ENCODE measurements at places on chromosomes 5 and 9.

- H3K27me3 ChIP-seq, result no peaks in the 10 kb centered on the region
- no peak overlapping the region for H3K4me3 ChIP-seq
- H3K36me3 ChIP-seq, result peaks cover 4% of the 10 kb centered on the region
- peak; percentile 50 for DNase-seq
- peak overlapping the region; percentile 73 for H3K27ac ChIP-seq
These were observed 721 bp upstream of the MAML1 start for GRCh38 chr5:179731791-179732411.

- no peaks in the 10 kb centered on the region for H3K4me1 ChIP-seq
- peak overlapping the region; percentile 14 for H3K27ac ChIP-seq
- H3K36me3 ChIP-seq, result no peaks in the 10 kb centered on the region
- no peak overlapping the region for H3K4me3 ChIP-seq
- H3K27me3 ChIP-seq, result no peaks in the 10 kb centered on the region
These were observed 16.0 kb downstream of the ZNF462 start for GRCh38 chr9:106878934-106879333.

DNA sequence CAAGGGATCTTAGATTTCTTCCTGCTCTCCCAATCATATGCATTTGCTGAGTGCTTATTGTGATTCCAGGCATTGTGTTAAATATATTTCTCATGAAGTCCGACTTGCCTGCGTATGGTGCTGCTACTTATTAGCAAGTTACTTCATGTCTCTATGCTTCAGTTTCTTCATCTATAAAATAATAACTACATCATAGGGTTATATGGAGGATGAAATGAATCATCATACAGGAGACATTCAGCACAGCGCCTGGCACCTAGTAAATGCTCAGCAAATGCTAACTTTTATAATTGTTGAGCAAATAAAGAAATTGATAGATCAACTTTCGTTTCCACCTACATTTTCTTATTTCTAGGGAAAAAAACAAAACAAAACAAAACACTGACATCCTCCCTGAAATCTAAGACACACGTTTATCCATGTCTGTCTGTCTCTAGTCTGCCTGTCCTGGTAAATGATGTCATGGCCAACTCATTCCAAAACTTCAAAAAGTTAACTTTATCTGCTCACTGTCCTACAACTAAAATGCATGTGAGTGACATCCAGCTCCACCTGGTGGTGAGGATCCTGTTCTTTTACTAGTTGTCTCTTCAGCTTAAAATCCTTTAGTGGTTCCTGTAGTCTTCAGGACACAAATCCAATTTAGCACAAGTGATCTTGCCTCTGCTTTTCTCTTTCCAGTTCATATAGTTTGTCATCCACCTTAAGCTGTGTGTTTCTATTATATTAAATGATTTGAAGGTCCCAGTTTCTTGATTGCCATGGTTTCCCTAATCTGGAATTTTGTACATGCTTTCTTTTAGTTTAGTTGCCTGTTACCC lies 27.7 kb downstream of the PPP3R2 start:
- DNase-seq, result no peak
- no peaks in the 10 kb centered on the region for H3K4me1 ChIP-seq
- H3K27ac ChIP-seq, result no peak overlapping the region
- no peak overlapping the region for H3K4me3 ChIP-seq
- H3K36me3 ChIP-seq, result no peaks in the 10 kb centered on the region

GRCh38 chr5:98954392-98955028 lies 25.7 kb upstream of the CHD1 start:
- no peak overlapping the region for H3K27ac ChIP-seq
- no peaks in the 10 kb centered on the region for H3K27me3 ChIP-seq
- DNase-seq, result no peak
- no peaks in the 10 kb centered on the region for H3K36me3 ChIP-seq
- H3K4me3 ChIP-seq, result no peak overlapping the region

GRCh38 chr9:22041775-22042174 lies 32.7 kb upstream of the CDKN2B start:
- no peak overlapping the region for H3K27ac ChIP-seq
- no peaks in the 10 kb centered on the region for H3K36me3 ChIP-seq
- H3K27me3 ChIP-seq, result no peaks in the 10 kb centered on the region
- no peak overlapping the region for H3K4me3 ChIP-seq

DNA sequence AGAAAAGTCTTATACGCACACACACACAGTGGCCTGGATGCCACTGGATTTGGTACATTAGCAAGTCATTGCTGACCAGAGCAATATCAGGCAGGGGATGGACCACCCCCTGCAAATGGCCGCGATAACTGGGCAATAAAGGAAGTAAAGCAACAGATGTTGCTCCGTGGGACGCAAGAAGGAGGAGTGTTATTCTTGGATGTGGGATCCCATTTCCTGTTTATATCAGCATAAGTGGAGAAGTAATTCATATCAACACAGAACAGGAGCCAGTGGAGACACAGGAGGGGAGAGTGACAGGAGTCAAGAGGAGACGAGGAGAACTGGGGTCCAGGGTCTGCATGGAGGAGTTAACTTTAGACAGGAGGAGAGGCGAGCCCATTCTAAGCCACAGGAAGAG lies 18.4 kb downstream of the RUFY1 start:
- H3K36me3 ChIP-seq, result peaks cover 24% of the 10 kb centered on the region
- DNase-seq, result peak; percentile 8
- H3K27ac ChIP-seq, result no peak overlapping the region
- no peaks in the 10 kb centered on the region for H3K4me1 ChIP-seq

DNA sequence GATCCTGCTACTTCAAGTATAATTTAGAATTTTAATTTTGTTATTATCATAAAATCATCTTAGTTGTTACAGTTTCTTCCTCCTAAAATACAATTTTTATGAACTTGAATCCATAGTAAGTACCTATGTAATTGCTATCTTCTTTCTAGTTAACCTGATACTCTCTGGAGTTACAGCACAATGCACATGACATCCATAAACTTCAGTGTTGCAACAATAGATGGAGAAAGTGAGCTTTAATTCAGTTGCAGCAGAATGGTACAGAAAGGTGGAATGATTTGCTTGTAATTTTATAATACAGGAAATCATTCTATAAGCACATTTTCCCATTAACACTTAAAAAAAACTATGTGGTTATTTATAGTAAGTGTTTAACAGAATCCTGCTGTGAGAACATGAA lies 372.0 kb downstream of the CDH9 start:
- DNase-seq, result no peak
- no peaks in the 10 kb centered on the region for H3K27me3 ChIP-seq
- no peaks in the 10 kb centered on the region for H3K36me3 ChIP-seq
- H3K4me3 ChIP-seq, result no peak overlapping the region
- no peaks in the 10 kb centered on the region for H3K4me1 ChIP-seq
- no peak overlapping the region for H3K27ac ChIP-seq

DNA sequence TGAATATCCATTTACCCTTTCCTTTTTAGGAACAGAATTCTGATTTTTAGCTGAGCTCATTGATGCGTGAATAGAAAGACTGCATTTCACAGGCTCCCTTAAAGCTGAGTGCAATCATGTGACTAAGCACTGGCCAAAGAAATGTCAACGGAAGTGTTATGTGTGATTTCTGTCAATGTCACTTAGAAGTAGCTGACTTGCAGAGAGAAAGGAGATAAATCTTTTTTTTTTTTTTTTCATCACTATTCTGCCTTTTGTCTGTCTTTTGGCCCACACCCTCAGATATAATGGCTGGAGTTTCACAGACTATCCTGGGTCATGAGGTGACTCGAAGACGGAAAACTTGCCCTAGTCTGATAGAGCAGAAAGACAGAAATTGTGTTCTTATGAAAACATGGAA lies 39.3 kb upstream of the SLC27A6 start:
- no peak for DNase-seq
- H3K4me1 ChIP-seq, result no peaks in the 10 kb centered on the region
- no peaks in the 10 kb centered on the region for H3K27me3 ChIP-seq
- no peak overlapping the region for H3K27ac ChIP-seq
- no peaks in the 10 kb centered on the region for H3K36me3 ChIP-seq
- no peak overlapping the region for H3K4me3 ChIP-seq

GRCh38 chr5:42760426-42760825 lies 3.8 kb downstream of the CCDC152 start:
- H3K36me3 ChIP-seq, result no peaks in the 10 kb centered on the region
- H3K27ac ChIP-seq, result no peak overlapping the region
- no peak for DNase-seq
- H3K27me3 ChIP-seq, result no peaks in the 10 kb centered on the region
- no peak overlapping the region for H3K4me3 ChIP-seq

- no peak for DNase-seq
- H3K27me3 ChIP-seq, result no peaks in the 10 kb centered on the region
- no peaks in the 10 kb centered on the region for H3K4me1 ChIP-seq
- no peak overlapping the region for H3K27ac ChIP-seq
- H3K4me3 ChIP-seq, result no peak overlapping the region
- H3K36me3 ChIP-seq, result no peaks in the 10 kb centered on the region
These were observed 159.5 kb upstream of the CHD1 start for GRCh38 chr5:99088309-99088708.

DNA sequence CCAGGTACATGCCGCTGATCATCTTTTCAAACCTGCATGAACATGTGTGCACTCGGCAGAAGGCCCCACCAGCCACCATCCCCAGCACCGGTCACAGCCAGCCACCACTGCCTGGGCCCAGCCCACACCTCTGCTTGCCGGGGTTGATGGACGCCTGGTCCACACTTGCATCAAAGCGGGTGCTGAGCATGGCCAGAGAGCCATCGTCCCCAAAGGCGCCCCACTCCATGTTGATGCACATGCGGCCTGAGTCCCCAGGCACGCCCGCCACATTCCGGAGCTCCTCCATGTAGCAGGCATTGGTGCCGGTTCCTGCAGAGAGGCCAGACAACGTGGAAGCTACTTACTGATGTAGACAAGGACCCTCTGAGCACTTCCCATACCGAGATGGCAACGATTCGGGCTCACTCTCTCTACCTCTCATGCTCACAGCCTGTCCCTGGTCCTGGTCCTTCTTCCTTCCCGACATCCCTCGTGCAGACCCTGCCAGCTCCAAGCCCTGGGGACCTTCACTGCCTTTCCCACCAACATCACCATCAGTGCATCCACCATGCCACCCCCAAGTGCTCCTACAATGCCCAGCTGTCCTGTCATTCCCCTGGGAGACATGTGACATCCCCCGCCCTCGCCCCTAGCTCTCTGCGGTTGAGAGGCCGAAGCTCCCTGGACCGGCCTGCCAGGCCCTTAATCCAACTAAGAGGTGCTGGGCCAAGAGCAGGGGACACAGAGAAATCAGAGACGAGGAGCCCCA lies 17.2 kb downstream of the HK3 start:
- no peak overlapping the region for H3K27ac ChIP-seq
- no peaks in the 10 kb centered on the region for H3K36me3 ChIP-seq
- no peak overlapping the region for H3K4me3 ChIP-seq
- no peak for DNase-seq
- no peaks in the 10 kb centered on the region for H3K4me1 ChIP-seq
- H3K27me3 ChIP-seq, result no peaks in the 10 kb centered on the region

DNA sequence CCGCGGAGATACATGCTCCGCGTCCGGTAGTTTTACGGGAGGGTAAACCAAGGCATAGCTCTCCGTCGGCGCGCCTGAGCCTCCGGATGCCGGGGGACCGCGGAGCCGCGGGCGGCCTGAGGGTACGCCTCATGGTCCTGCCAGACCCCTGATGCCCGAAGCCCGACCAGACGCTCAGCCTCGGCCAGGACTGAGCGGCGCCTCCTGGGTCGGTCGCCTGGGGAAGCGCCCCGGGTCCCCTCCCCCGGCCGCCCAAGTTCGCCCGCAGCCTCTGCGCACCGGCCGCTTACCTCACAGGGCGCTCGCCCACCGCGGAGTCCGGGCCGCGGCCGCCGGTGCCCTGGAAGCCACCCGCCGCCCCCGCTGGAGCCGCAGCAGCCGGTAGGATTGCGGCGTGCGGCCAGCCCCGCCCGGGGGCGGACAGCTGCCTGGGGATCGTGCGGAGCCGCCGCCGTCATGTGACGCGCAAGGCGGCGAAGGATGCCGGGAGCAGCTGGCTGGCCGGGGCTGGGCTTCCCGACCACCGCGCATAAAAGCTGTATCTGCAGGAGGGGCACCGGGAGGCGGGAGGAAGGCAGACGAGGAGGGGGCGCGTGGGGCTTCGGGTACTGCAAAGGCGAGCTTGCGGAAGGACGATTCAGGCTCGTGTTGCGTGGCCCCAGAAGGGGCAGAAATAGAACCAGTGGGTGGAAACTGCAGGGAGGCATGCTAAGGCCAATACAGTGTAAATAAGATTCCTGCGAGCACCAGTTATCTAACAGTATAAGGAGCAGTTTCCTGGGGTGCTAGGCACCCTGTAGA lies at the start of gene FBXO10:
TSS of gene FBXO10 (minus strand) at position 460 of the 801 bp plus-strand sequence. CDS start 34,612 bp downstream, outside the sequence.
- DNase-seq, result peak; percentile 68
- H3K4me1 ChIP-seq, result no peaks in the 10 kb centered on the region
- H3K4me3 ChIP-seq, result peak within 1 kb of the TSS; percentile 76
- H3K27me3 ChIP-seq, result no peaks in the 10 kb centered on the region
- H3K27ac ChIP-seq, result peak within 1 kb of the TSS; percentile 71

GRCh38 chr5:5050801-5051200 lies 89.3 kb upstream of the ADAMTS16 start:
- no peak for DNase-seq
- H3K27me3 ChIP-seq, result no peaks in the 10 kb centered on the region
- H3K4me3 ChIP-seq, result no peak overlapping the region
- no peak overlapping the region for H3K27ac ChIP-seq
- H3K36me3 ChIP-seq, result no peaks in the 10 kb centered on the region

DNA sequence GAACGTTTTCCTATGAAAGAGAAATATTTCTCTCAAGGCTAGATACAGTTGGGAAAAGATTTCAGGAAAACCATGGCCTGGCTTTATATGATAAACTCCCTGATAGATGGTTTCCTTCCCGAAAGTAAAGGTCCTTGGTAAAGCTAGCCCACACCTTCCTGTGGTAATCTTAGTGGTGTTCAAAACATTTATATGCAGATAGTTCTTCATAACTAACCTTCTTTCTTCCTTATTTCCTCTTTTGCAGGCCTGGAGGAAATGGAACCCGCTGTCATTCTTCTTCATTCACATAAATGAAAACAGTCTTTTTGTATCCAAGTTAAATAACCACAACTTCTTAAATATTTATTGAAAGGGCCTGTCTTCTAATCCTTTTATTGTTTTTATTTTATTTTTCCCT lies 474.0 kb upstream of the ACTBL2 start:
- no peaks in the 10 kb centered on the region for H3K4me1 ChIP-seq
- H3K27me3 ChIP-seq, result no peaks in the 10 kb centered on the region
- no peak overlapping the region for H3K4me3 ChIP-seq
- H3K36me3 ChIP-seq, result no peaks in the 10 kb centered on the region
- no peak for DNase-seq
- no peak overlapping the region for H3K27ac ChIP-seq

DNA sequence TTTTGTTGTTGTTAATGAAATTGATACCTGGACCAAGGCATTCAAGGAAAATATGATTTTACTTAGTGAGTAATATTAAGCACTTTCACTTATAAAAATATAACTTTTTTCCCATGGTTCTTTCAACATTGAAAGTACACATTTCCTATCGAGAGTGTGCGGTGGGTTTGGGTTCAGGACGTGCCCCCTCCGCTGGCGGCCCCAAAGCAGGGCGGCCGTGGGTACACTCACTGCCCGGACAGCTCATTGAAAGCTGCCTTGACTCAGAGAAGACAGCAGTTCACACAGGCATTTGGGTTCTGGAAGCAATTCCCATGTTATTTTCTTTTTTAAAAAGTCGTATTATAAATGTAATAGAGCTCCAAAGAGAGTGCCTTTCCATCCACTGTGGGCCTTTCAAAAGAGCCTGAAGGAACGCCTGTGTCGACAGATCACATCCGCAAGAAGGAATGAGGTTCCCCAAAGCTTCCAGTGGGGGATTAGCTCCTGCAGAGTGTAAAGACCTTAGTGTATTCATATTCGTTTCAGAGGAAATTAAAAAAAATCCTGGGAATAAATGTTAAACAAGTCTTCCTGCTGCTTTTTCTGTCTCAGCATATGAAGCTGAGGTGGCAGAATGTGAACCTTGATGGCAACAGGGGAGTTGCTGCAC lies 74.3 kb downstream of the PRDM6 start:
- no peak overlapping the region for H3K4me3 ChIP-seq
- H3K27ac ChIP-seq, result no peak overlapping the region
- H3K4me1 ChIP-seq, result no peaks in the 10 kb centered on the region
- H3K27me3 ChIP-seq, result no peaks in the 10 kb centered on the region
- no peak for DNase-seq
